GM04504 (cell line): ENCODE measurements at places on chromosomes 12 and 14.

GRCh38 chr12:1719139-1719538 lies 28.3 kb downstream of the ADIPOR2 start:
- no peak for DNase-seq

- DNase-seq: no peak
These were observed 179.2 kb upstream of the EGLN3 start for GRCh38 chr14:34129927-34130552.

DNA sequence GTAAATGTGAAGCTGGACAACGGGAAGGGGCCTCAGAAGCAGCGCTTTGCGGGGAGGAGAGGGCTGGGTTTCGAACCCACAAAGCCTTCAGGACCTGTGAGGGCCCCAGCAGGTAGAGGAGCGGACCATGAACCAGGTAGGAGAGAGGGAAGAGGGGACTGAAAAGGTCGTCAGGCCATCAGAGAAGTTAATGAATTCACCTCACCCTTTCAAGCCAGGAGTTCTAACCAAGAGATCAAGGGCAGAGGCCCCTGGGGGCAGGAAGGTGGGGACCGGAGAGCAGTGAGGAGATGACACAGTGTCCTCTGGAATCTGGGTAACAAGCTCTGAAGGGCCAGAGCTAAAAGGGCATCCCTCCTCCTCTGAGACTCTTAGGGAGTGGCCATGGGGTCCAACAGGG lies 19.4 kb downstream of the SERPINA1 start:
- no peak for DNase-seq

DNA sequence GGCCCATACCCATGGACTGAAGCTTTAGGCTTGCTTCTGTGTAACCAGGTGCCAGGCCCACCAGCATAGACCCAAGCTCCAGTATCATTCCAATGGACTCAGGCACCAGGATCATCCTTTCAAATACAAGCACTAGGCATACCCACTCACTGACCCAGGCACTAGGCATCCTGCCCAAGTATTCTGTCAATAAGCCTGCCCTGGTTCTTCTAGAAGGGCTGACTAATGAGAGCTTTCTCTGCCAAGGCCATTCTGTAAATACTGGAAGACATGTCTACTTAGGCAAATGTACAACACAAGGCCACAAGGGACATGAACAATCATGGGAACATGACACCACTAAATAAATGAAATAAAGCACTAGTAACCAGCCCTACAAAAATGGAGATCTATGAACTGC lies 352.2 kb downstream of the FSCB start:
- no peak for DNase-seq

GRCh38 chr14:70084226-70084625 lies 104.5 kb downstream of the SLC8A3 start:
- no peak for DNase-seq

DNA sequence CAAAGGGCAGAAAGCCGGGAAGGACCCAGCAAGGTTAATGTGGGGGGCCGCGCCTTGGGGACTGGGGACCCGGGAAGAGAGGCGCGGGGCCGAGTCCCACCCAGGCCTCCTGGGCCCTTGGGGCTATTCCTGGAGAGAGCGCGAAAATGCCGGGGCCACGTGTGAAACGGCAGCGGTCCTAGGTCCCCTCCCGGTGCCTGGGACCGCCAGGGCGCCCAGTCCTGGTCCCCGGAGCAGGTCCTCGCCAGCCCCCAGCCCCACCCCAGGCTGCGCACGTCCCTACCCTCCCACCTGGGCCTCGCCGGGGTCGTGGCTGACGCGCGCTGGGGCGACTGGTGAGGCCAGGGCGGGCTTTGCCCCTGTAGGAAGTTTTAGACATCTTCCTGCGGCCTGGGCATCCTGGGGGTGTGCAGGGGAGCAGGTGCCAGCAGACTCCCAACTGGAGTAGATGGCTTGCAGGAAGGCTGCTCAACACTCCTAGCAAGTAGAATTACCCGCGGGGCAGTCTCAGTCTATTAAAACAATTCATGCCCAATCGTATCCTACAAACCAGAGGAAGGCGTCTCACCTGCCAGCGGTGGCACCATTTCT lies 708 bp downstream of the FAR2 start:
- DNase-seq: no peak

GRCh38 chr12:64780132-64780530 lies 20.9 kb upstream of the GNS start:
- no peak for DNase-seq

DNA sequence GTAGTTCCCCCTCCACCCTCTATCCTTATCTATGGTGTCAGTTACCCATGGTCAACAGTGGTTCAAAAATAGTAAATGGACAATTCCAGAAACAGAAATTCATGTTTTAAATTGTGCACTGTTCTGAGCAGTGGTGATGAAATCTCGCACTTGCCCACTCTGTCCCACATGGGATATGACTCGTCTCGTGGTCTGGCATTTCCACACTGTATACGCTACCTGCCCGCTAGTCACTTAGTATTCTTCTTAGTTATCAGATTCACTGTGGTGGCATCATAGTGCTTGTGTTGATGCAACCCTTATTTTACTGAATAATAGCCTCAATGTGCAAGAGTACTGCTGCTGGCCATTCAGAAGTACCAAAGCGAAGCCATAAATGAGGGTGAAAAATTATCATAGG lies 507.0 kb downstream of the SNAPC1 start:
- no peak for DNase-seq

- no peak for DNase-seq
These were observed 17.2 kb downstream of the PITPNM2 start for GRCh38 chr12:123133701-123134100.

- no peak for DNase-seq
These were observed 69.2 kb upstream of the PSMA6 start for GRCh38 chr14:35222872-35223466.

DNA sequence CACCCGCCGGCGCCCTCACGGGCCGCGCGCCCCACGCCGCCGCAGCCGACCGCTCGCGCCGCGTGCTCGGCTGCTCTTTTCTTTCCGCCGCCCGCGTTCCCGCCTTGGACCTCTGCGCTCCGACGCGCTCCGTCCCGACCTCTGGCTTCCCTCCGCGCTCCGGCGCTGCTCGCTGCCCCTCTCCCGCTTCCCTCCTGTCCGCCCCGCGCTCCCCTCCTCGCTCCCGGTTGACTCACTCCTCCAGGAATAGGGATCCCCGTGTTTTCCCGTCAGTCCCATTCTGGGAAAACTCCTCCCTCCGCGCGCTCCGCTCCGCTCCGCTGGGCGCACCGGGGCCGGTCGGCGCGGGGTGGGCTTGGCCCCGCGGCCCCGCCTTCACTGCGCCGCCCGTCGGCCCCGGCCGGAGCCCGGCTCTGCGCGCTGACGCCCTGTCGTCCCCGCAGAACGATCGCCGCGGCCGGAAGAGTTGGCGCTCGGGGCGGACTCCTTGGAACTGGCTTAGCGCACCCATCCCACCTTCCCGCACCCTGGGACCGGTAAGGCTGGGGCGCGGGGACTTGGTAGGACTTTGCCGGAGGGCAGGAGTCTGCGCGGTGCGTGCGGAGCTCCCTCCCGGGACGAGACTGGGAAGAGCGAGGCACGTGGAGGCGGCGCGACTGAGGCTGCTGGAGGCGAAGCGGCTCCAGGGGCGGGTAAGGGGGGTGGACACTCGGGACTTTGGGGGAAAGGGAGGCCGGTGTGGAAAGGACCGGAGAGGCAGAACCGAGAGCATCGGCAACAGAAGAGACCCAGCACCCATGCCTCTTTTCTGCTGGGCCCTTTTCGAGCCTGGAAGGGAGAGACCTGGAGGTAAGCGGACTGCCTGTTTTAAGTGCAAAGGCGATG lies 550 bp downstream of the TEAD4 start:
- peak; percentile 43 for DNase-seq

DNA sequence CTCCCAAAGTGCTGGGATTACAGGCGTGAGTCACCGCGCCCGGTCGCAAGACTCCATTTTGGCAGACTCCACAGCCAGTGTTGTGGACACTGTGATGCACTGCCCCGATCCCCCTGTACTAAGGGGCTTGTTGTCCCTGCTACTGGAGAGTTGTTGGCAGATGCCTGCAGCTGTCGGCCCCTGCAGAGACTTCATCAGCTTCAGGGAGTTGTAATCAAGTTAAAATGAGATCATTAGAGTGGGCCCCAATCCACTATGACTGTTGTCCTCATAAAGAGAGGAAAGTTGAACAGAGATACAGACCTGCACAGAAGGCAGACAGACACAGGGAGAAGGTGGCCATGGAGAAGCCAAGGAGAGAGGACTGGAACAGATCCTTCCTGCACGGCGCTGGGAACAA lies 23.7 kb upstream of the TUBA1A start:
- DNase-seq: no peak

GRCh38 chr12:43112101-43112920 lies 439.7 kb downstream of the ADAMTS20 start:
- DNase-seq: no peak

GRCh38 chr12:70885956-70886355 lies 34.6 kb downstream of the PTPRR start:
- DNase-seq: no peak

- DNase-seq: no peak
These were observed 111.6 kb downstream of the BTG1 start for GRCh38 chr12:92034083-92034482.

GRCh38 chr14:22530127-22530526 lies 58.9 kb downstream of the DAD1 start:
- no peak for DNase-seq

DNA sequence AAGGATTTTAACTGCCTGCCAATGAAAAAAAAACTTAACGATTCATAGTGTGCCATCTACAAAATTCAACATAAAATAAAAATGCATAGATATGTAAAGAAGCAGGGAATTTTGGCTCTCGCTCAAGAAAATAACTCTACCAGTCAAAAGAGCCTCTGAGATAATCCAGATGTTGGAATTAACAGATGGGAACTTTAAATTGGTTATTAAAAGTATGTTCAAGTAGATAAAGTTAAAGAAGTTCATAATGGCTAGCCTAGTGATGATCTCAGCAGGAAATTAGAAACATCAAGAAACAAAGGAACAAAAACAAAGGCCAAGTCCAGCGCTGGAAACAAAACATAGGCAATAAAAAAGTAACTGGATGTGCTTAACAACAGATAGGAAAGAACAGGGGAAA lies 23.1 kb downstream of the PIK3C2G start:
- no peak for DNase-seq

GRCh38 chr14:99007795-99008194 lies 264.2 kb downstream of the BCL11B start:
- DNase-seq: no peak

GRCh38 chr14:93269341-93270068 lies 62.4 kb downstream of the UBR7 start:
- peak; percentile 17 for DNase-seq

- DNase-seq: no peak
These were observed 18.8 kb upstream of the RAP1B start for GRCh38 chr12:68591734-68592418.

DNA sequence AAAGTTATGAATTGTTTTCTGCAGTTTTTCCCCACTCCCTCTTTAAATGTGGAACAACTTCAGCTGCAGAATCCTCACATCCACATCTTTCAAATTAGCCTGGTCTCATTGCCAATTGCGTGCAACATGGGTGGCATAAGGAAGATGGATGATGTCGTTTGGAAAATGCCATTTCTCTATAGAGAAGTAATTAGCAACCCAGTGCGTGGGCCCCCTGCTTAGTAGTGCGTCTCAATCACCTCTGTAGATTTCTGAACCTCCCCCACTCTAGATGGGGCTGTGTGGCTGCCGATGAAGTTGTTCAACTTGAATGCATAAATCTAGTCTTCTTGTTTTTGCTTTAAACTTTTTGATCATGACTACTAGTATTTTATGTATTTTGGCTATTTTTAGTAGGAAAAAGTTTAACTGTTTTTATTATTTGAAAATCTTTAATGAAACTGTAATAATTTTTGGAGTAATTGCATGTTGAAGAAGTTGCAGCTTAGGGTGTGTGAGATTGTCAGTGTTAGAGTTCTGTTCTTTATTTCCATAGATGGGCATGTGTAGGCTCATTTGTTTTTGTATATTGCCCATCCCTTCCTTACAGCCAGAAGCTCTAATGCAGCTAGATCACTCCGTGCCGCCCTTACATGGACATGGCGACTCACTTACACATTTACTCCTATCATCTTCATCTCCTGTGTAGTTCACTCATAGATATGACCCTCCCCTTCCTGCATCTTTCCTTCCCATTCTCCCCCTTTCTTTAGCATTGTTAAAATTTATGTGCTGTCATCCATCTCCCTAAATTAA lies 358.2 kb downstream of the DIO2 start:
- DNase-seq: no peak

- DNase-seq: no peak
These were observed 4.7 kb downstream of the ADCK1 start for GRCh38 chr14:77804592-77804991.

DNA sequence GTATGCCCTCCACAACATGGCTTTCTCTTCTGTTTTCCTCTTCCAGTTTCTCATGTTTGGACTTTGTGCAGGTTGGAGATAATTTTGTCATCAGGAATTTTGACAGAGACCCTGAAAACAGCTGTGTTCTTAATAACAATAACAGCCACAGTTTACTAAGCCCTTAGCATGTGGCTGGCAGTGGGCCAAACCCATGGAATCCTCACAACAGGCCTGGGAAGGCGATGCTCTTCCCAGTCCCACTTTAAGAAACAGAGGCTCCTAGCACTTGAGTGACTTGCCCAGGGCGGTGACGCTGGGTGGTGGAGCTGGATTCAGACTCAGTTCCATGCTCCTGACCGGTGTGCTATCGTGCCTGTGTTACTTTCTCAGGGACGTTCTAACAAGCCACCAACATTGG lies 20.1 kb upstream of the PLEKHG3 start:
- no peak for DNase-seq

- no peak for DNase-seq
These were observed 5.8 kb upstream of the PSMC6 start for GRCh38 chr14:52701223-52701622.

DNA sequence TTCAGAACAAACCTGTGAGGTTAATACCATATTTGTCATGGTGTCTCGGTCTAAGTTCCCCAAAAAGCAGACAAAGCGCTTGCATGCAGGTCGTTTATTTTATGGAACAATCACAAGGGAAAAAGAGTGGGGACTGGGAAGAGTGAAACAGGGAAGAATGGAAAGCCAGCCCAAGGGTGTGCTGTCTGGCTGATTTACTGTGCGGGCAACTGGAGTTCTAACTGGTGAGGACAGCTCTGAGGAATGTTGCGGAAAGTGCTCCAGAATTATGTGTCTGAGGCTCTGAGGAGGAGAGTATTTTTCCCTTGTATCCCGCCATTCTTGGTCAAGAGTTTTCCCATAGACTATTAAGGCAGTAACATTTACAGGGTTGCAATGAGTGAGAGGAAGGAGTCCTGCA lies 465.4 kb downstream of the RMST start:
- no peak for DNase-seq

DNA sequence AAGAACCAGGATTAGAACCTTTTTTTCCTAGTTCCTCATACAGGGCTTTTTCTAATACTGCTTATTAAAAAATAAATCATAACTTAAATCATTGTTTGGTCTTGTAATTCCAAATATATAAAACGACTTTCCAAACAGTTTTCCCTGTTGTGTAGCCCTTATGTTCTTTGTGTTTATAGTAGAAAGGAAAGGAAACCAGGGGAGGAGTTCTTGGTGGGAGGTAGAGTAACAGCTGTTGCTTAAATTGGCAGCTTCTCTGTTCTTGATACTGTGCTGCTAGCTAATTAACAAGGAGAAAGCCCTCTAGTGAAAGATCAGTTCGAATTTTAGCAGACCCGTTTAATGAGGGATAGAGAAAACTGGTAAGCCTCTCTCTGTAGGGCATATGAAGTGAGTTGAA lies 15.0 kb downstream of the SRP54 start:
- no peak for DNase-seq

- peak; percentile 44 for DNase-seq
These were observed 199.7 kb downstream of the ANO2 start for GRCh38 chr12:5745251-5745888.
